Left cardiac atrium (tissue), 4 donors: ENCODE measurements at places on chromosomes 2 and 18. TPM values are rescaled to one million over a fixed set of nuclear protein-coding genes. Genes with fewer than 3 reads are reported as not detected.

DNA sequence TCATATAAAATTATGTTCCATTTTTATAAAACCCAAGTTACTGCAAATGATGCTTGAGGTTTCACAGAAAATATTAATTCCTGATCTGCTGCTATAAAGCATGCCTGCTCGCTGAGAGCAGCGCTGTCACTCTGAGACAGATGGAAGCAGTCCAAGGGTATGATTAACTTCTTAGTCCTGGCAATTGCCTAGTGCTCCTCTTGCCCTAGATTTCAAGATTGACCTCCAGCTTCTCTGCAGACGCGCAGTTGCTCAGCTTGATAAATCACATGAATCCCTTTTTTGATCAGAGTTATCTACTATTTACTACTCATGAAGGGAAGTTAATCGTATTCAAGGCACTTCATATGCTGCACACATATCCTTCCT is 154.6 kb upstream of the REV1 start:
- DNase-seq: no peak

- no peak for DNase-seq
Measured at GRCh38 chr2:120775194-120775593, 39.5 kb downstream of the GLI2 start.

Gene DPP10
- 0.50 TPM for total RNA-seq

DNA sequence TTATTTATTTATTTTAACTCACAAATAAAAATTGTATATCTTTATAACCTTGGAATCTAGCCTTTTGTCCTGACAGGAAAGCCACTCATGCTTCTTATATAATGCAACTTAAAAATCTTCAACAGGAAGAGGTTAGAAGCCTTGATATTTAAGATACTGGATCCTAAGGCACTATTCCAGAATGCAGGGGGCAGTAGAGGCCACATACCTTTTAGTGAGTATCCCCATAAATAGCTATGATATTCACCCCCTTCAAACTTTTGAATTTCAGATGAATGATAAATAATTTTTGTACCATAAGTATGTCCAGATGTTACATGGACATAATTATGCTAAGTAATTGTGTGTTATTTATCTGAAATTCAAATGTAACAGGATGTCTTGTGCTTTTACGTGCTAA is 592.7 kb upstream of the VRK2 start:
- DNase-seq: no peak

Gene GAD1
- total RNA-seq: not detected

DNA sequence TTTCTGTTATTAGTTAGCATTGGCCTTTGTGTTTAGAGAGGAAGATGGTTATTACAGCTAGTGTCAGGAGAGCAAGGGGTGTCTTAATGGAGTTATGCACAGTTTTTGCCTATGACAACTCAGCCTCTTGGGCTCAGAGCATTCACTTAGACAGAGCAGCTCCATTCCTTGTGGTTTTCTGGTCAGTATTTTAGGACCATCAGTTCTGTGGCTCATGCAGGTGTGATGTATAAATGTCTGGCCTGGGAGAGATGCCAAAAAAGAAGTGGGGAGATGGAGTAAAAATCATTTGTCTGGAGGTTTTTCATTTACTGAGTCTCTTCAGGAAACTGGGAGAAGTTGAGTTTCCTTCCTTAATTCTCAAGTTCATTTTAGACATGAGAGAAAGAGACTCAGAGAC is 79.7 kb downstream of the PRKCE start:
- DNase-seq: no peak

GRCh38 chr2:3008561-3008960 is 369.1 kb downstream of the EIPR1 start:
- DNase-seq: no peak

Gene CPLX4
- total RNA-seq: not detected

Gene ALPI
- not detected for total RNA-seq

Gene EML6
- 0.52 TPM for total RNA-seq

Gene OR6B2
- not detected for total RNA-seq

- no peak for DNase-seq
Measured at GRCh38 chr2:142008135-142008744, 122.6 kb downstream of the LRP1B start.

- no peak for DNase-seq
Measured at GRCh38 chr2:154710685-154711084, 12.2 kb downstream of the KCNJ3 start.

Gene UGT1A9
- not detected for total RNA-seq

Gene SERPINB12
- not detected for total RNA-seq

DNA sequence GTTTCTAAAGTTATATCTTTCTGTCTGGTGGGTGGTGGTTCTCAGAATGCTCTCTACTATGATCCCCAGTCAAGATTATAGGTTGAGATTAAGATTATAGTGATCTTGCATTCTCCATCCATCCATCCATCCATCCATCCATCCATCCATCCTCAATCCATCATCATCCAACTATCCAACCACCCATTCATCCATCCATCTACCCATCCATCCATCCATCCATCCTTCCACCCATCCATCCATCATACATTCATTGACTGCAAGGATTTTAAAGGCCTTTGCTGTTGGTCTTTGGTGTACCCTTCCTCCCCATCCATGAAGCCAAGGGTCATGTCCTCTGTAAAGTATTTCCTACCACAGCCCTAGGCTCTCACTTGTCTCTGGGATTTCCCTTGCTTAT is 13.1 kb downstream of the GLI2 start:
- DNase-seq: no peak

DNA sequence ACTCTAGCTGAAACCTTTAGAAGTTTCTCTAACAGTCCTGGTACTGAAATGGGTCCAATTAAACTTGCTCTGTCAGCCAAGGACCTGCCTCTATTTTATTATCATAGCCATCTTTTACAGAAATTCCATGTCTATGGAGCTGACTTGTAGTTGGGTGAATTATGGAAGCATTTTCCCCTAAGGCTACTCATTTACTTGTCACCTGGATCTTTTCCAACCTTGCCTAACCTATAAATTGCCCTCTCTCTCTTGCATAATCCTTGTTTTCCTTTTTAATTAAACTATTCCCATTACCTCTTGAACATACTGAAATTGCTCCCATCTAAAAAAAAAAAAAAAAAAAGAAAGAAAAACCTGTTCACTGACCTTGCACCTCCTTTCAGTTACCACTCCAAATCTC is 74.6 kb upstream of the DOK6 start:
- no peak for DNase-seq

Gene BMP10
- total RNA-seq: 36.7 TPM

Gene REG1B
- not detected for total RNA-seq

DNA sequence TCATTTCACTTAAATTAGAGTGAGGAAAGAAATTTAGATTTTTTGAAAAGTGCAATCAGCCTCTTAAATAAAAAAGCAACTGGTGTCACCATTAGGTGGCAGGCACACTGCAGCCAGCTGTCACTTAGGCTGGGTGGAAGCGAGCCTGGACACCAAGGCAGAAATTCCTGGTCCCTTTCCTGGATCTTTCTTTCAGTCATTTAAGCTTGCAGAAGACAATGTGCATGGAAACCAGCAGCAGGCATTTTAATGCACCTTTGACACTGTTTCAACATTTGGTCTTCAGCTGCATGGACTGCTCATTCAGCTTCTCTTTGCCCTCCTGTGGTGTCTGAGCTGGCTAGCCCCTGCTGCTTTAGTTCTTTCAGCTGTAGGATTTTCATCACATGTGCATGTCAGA is 61.0 kb downstream of the AQP4 start:
- DNase-seq: no peak

GRCh38 chr2:27130396-27130795 is 4.0 kb downstream of the PREB start:
- no peak for DNase-seq

Gene CABLES1
- total RNA-seq: 6.6 TPM

Gene PLEK
- total RNA-seq: 21.5 TPM

Gene CPS1
- 2.7 TPM for total RNA-seq

Gene CD8B2
- not detected for total RNA-seq

Gene SH3YL1
- total RNA-seq: 13.8 TPM

GRCh38 chr18:50444539-50444938 is 69.7 kb downstream of the SKA1 start:
- no peak for DNase-seq
